ENCODE measurements at places on chromosomes 6 and 20. TPM values are rescaled to one million over a fixed set of nuclear protein-coding genes. Genes with fewer than 3 reads are reported as not detected.

The DDO gene
- 2.5 TPM for total RNA-seq

The HLA-DPA1 gene
- 15.4 TPM for total RNA-seq

DNA sequence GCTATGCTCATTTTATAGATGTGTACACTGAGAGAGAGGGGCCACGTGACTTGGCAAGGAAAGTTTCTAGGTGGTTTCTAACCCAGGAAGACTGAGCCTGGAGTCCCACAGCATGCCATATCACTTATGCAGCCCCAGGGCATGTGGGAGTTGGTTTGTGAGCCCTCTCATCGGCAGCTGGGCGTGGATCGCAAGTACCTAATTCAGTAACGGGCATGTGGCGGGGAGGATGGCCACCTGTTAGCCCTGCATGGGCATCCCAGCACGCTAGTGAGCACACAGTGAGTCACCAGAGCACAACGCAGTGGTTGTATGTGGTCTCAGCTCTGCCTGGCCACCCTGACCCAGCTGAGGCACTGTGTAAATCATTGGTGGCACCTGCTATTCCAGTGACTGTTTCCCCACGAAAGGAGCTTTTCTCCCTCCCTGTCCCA is 88.3 kb downstream of the NINL start:
- H3K4me3 ChIP-seq = no peak overlapping the region
- no peak for DNase-seq
- H3K36me3 ChIP-seq = no peaks in the 10 kb centered on the region
- H3K27ac ChIP-seq = no peak overlapping the region
- H3K4me1 ChIP-seq = no peaks in the 10 kb centered on the region

GRCh38 chr6:157203312-157203744 is 120.0 kb downstream of the TMEM242 start:
- DNase-seq = peak; percentile 56
- no peaks in the 10 kb centered on the region for H3K27me3 ChIP-seq
- no peak overlapping the region for H3K27ac ChIP-seq
- no peak overlapping the region for H3K4me3 ChIP-seq
- peaks cover 38% of the 10 kb centered on the region for H3K36me3 ChIP-seq

DNA sequence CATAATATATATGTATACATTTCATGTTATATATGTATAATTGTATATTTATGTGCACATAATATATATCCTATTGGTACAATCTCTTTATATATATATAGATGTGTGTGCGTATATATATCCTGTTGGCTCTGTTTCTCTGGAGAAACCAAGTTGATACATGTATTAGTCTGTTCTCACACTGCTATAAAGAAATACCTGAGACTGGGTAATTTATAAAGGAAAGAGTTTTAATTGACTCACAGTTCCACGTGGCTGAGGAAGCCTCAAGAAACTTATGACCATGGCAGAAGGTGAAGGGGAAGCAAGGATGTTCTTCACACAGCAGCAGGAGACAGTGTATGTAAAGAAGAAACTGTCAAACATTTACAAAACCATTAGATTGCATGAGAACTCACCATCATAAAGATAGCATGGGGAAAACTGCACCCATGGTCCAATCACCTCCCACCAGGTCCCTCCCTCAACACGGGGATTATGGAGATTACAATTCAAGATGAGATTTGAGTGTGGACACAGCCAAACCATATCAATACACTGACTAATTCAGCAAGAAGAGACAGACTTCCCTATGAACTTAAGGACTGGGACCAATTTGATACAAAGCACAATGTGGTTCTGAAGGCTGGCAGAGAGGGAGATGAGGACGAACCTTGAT is 14.0 kb downstream of the CST3 start:
- DNase-seq = no peak
- H3K4me3 ChIP-seq = no peak overlapping the region
- H3K27ac ChIP-seq = peak overlapping the region; percentile 73
- H3K4me1 ChIP-seq = no peaks in the 10 kb centered on the region
- no peaks in the 10 kb centered on the region for H3K36me3 ChIP-seq

- no peaks in the 10 kb centered on the region for H3K4me1 ChIP-seq
- DNase-seq = no peak
- H3K27ac ChIP-seq = no peak overlapping the region
- no peaks in the 10 kb centered on the region for H3K27me3 ChIP-seq
- H3K4me3 ChIP-seq = no peak overlapping the region
- no peaks in the 10 kb centered on the region for H3K36me3 ChIP-seq
These were observed 21.5 kb upstream of the HS3ST5 start for GRCh38 chr6:114364301-114364700.

GRCh38 chr20:16710781-16711180 is 19.0 kb upstream of the SNRPB2 start:
- H3K4me1 ChIP-seq = no peaks in the 10 kb centered on the region
- no peak overlapping the region for H3K27ac ChIP-seq

All from thyroid gland (tissue), 4 donors.